ENCODE measurements at places on chromosomes 3 and 15.

GRCh38 chr3:60282866-60283265 lies 968.4 kb downstream of the FHIT start:
- DNase-seq, result no peak

GRCh38 chr15:97463696-97464095 lies 496.8 kb upstream of the ARRDC4 start:
- no peak for DNase-seq

DNA sequence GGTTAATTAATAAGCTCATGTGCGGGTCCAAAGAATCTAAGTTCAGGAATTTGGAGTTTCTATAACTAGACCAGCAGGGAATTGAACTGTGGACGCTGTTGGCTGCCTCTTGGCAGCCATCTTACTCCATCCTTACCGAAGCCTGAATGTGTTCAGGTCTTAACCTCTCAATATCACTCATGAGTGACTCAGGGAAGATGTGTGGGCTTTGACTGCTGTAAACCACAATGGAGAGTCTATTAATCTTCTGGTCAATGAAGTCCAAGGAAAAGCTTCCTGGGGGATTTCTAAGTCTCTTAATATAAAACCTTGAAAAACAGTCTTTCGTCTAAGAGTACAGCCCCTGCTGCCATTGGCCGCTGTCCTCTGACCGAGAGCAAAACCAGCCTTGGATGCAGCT lies 46.7 kb upstream of the OXTR start:
- DNase-seq, result no peak

GRCh38 chr3:8749316-8749715 lies 15.7 kb downstream of the CAV3 start:
- no peak for DNase-seq

- no peak for DNase-seq
These were observed 159.8 kb downstream of the WNT5A start for GRCh38 chr3:55327131-55327920.

DNA sequence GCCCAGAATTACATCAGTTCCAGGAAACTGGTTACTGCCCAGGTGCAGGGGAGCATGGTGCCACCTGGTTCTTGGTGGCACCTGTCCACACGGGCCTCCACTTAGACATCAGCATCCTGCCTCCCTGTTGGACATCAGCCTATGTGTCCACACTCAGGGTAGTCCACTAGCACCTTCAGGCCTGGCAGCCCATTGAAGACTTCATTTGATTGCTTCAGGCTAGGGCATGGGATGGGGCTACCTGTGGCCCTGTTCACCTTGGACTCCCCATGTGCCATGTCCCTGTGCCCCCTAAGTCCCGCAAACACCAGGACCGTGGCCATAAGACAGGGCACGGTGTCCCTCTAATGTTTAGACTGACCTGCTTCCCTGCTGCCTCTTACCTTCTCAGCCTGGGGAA lies 30.9 kb downstream of the CYP8B1 start:
- no peak for DNase-seq

DNA sequence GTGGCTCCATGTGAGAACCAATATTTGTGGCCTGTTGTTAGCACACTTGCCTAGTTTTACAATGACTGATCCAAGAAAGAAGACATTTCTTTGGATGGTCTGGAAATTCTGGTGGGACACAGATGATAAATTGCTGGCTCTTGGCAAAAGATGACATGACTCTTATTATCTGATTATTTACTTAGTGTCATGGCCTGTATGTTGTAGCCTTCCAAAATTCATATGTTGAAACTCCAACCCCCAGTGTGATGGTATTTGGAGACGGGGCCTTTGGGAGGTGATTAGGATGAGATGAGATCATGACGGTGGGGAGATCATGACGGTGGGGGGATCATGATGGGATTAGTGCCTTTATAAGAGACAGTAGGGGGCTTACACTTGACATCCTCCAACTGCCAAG lies 30.0 kb upstream of the AKAP13 start:
- DNase-seq, result no peak

GRCh38 chr15:45026651-45027190 lies 3.7 kb downstream of the SORD start:
- no peak for DNase-seq

- no peak for DNase-seq
These were observed 144.8 kb upstream of the SETMAR start for GRCh38 chr3:4158329-4158728.

DNA sequence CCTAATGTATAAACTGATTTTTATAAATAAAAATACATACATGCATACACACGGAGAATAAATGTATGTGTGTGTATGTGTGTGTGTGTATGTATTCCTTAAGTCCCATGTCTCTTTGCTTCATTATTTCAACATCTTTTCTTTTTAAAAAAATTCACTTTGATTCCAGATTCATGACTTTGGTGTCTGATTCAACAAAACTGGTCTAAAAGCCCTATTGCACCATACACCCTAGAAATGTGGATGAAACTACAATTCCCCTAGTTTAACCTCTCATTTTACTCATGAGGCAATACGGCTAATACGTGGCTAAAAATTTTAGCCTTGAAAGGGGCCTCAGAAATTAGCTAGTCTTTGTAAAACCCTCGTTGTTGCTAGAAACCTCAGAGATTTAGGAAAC lies 228.1 kb downstream of the ADAMTS9 start:
- DNase-seq, result no peak

DNA sequence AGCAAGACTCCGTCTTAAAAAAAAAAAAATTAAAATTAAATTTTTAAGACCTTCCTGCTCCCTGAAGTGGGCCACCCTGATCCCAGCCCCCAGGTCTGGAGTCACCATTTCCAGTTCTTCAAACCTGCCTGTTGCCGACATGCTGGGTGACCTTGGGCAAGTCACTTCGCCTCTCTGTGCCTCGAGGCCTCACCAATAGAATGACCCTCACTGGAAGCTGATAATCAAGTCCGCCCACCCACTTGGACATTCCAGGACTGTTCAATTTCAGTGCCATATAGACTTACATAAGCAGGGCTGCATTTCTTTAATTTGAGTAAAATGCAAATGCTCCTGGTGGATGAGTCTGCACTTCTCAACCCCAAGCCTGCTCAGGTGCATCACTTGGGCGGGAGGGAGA lies 39.3 kb upstream of the FURIN start:
- no peak for DNase-seq

DNA sequence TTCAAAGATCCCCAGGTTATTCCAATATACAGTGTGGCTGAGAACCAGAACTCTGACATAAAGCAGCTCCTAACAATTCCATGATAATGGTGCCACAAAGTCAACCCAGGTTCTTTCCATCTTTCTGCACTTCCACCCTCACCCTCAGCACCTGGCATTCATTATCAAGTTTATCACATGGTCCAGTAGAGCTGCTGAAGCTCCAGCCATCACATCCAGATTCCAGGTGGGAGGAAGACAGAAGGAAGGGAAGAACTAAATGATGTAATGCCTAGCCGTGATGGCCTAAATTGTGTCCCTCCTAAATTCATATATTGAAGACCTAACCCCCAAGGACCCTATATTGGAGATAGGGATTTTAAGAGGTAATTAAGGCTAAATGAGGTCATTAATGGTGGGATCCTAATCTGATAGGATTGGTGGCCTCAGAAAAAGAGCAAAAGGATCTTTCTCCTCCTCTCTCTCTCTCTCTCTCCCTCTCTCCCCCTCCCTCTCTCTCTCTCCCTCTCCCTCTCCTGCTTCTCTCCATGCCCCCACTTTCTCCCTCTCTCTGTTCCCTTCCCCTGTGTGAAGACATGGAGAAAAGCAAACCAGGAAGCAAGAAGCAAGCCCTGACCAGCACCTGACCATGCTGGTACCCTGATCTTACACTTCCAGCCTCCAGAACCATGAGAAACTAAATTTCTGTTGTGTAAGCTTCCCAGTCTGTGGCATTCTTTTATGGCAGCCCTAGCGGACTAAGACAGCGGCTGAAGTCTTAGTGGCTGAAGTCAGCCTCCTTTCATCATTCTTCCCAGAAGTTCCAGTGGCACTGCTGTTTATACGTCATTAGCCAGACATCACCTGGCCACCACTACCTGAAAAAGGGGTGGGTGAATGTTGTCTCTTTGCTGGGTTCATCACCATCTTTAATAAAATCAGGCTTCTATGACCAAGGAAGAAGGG lies 369.7 kb upstream of the PROK2 start:
- DNase-seq, result no peak

DNA sequence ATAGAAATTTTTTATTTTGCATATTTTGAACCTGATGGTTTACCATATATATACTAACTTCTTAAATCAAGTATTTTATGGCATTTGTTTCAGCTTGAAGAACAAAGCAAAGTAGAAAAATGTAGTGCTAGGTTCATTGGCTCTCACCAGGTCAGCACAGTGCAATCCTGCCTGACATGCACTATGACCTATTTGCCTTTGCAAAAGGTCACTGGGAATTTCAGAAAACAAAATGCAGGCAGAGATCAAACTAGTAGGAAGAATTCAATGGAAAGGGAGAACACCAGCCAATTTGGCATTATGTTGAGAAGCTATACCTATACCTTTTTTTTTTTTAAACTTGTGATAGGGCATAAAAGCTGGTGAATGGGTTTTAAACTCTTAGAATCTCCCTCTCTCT lies 329.8 kb upstream of the SGO1 start:
- no peak for DNase-seq

DNA sequence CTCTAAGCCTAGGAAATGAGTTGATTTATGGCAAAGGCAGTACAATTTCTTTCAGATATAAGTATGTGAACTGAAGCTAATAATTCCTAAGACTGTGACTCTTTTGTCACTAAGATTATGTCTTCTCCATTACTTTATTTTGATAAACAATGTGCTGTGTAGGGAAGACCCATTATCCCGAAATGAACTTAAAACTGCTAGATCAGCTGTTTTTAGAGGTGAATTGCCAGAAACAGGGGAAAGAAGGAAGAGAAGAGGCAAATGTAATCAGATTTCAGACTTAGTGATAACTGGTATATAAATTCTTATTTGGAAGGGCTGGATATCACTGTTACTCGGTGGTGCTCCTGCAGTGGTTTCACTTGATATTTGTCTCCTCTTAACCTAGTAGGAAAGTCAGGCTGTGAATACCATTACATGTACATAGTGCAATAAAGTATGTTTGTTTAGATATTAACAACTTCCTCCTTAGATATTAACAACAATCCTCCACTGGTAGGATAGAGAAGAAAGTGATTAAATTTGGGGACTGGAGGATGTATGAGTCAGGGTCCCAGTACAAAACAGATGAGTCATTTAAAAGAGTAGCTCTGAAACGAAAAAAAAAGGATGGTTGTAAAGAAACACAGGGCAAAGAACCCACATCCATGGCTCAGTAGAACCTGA lies 338.5 kb upstream of the KCNH8 start:
- no peak for DNase-seq

DNA sequence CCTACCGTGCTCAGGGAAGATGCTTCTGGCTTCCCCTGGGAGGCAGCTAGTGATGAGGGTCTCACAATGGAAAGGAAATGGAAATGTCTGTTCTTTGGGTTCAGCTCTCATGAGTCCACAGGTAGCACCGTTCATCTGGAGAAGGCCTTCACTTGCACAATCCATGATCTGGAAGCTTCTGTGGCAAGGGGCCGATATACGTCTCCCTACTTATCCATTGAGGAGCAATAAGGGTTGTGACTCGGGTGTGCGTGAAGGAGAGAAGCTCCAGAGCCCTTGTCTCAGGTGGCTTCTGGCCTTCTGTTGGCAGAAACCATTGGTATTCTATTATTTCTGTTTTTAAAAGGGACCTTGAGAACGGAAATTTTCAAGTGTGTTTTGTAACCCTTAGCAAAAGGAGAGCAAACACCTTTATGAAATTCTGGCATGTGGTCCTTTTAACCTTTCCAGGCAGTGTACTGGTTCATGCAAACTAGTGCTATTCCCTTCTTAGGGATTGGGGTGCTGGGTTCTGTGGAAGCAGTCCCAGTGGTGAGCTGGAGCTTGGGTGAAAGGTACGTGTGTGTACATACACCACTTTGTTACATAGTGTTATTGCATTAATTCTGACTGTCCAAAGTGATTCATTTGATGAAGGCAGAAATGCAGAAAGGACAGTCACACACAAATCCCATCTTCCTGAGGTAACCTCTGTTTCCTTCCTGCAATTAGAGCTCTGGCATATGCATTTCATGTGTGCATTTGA lies 32.5 kb downstream of the KLF13 start:
- DNase-seq, result no peak

- no peak for DNase-seq
These were observed 14.8 kb downstream of the MCM2 start for GRCh38 chr3:127612966-127613365.

DNA sequence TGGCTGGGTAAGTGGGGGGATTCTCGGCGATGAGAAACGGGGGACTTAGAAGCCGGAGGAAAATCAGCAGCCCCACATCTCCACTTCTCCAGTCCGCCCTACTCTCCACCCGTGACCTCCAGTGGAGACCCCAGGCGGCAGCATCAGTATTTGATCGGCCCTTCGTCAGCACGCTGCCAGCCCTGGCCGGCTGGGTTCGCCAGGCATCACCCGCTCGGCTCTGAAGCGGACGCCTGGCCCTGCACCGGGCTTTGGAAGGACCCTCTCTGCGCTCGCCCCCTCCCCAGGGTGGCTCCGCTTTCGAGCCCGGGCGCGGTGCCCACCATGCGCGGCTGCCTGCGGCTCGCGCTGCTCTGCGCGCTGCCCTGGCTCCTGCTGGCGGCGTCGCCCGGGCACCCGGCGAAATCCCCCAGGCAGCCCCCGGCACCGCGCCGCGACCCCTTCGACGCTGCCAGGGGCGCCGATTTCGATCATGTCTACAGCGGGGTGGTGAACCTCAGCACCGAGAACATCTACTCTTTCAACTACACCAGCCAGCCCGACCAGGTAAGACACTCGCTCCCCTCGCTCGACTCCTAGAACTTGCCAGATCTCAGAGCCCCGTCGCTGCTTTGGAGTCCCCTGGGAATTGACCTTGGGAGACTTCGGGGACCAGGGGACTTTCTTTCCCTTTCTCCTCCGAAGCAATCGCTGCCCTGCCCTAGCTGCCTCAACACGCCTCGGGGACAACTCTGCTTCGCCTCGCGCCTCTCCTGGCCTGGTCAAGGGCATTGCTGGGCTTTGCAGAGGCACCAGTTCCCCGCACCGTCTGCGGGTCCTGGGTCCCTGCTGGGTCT lies 561 bp downstream of the SIDT1 start:
- no peak for DNase-seq

- peak; percentile 49 for DNase-seq
These were observed 917 bp downstream of the LNP1 start for GRCh38 chr3:100402256-100402655.

GRCh38 chr3:9316881-9317361 lies 45.9 kb upstream of the THUMPD3 start:
- no peak for DNase-seq

Data from AG09319 (cell line).